Hepatocyte (in vitro differentiated cells): ENCODE measurements at places on chromosomes 11 and 22. TPM values are rescaled to one million over a fixed set of nuclear protein-coding genes. Genes with fewer than 3 reads are reported as not detected.
A peak's percentile ranks its signal among the peaks of the same experiment; 100 is the strongest.

- DNase-seq = no peak
Observed at GRCh38 chr11:123833095-123833494, 26.9 kb upstream of the OR6M1 start.

- DNase-seq = no peak
Observed at GRCh38 chr11:72406540-72407527, 27.5 kb downstream of the CLPB start.

DNA sequence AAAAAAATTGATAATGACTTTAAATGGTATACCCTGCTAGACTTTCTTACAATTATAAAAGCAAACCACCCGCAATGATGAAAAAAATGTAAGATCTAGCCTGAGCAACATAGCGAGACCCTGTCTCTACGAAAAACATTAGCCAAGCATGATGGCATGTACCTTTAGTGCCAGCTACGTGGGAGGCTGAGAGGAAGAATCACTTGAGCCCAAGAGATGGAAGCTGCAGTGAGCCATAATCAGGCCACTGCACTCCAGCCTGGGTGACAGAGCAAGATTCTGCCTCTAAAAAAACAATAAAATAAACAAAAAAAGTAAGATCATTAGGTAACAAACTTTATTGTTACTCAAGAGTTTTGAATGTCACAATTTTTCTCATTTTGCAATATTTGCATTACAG is 39.2 kb downstream of the KMT5B start:
- no peak for DNase-seq

DNA sequence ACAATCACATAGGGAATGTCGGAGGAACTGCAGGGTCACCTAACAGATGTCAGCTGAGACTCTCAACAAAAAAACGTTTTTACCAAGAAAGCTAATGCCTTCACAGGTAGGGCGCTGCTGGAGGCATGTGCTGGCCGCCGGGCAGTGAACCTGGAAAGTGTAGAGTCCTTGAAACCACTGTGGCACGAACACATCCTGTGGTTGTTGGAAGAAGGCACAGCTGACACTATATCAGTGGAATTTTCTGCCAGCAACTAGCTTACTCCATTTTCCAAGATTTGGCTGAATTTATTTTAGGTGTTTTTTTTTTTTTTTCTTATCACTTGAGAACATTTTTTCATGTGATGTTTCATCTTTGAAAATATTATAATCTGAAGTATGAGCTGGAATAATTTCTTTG is 14.2 kb downstream of the TRMU start:
- DNase-seq = no peak

DNA sequence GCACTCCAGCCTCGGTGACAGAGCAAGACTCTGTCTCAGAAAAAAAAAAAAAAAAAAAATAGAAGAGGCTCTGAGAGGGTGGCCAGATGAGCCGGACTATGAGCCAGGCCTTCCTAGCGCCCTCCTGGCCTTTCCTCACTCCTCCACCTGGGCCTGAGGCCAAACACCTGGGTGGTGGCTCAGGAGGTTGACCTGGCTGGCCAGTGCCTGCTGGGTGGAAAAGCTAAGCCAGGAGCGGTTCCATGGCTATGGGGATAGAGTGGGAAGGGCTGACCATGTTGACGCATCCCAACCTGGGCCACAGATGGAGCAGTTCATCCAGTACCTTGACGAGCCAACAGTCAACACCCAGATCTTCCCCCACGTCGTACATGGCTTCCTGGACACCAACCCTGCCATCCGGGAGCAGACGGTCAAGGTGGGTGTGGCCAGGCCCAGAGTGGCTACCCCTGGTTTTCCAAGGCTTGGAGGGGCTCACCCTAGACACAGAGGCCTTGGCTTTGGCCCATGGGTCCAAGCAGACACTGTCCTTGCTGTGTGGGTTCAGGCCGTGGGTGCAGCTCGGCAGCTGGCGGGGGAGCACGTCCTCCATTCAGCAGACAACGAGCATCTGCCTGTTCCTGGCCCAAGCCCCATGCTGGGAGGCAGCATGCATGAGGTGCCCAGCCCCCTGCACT is 7.6 kb downstream of the SCYL1 start:
- no peak for DNase-seq

DNA sequence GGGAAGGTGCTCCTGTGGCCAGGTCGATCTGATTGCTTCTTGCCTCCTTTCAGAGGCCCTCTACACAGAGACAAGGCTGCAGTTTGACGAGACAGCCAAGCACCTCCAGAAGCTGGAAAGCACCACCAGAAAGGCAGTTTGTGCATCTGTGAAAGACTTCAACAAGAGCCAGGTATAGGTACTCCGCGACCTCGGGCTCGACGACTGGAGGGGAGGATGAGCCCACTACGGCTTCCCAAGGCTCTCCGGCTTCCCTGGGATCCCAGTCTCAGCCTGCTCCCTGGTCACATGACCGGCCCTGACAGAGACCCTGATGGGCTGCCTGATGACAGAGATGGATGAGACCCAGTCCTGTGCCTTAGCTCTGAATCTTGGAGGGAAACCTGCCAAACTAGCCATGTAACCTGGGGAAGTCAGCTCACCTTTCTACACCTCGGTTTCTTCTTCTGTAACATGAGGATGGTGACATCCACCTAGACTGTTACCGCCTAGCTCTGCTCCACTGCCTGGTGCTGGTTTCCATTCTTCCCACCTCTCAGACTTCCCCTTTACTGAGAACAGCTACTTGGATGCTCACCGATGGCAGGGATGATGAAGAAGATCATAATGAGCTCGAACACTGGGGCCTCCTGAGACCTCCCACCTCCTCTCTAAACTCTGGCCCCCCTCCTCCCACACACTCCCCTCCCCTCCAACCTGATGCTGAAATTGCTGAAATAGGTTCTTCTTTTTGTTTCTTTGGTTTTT is 8.9 kb downstream of the RIBC2 start:
- DNase-seq = no peak

DNA sequence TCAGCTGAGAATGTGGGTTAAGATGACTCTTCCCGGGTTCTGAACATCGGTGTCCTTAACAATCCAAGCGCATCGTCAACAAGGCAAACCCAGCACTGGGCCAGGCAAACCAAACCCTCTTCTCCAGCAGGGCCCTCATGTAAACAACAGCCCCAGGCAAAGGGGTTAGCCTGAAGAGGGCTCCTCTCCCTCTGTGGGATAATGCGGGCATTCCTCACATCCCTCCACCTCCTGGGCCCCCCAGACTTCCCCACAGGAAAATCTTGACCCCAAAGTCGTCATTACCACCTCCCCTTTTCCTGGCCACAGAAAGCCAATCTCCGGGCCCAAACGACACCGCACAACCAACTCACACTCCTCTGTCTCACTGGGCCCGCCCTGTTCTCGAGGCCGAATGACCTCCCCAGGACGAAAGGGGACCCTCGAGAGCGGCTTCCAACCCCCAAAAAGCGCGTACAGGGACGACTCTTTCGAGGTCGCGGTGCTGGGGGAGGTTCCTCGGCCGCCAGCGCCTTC is 566 bp downstream of the DDB1 start:
- peak; percentile 32 for DNase-seq

DNA sequence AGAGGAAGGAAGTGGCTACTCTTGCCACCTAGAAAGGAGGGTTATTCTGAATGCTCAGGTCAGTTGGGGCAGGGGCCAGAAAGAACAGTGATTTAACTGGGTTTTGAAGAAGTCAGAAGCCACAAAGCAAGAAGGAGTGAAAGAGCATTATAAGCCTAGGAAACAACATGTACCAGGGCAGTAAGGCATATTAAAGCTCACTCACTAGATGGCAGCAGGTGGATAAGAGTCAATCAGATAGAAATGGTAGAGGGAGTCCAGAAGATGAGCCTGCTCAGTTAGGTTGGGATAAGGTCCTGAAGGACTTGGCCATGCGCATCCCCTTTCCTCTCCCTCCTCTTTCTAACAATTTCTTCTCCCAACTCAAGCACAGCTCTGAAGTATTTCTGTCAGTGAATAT is 22.0 kb upstream of the PATE1 start:
- no peak for DNase-seq

DNA sequence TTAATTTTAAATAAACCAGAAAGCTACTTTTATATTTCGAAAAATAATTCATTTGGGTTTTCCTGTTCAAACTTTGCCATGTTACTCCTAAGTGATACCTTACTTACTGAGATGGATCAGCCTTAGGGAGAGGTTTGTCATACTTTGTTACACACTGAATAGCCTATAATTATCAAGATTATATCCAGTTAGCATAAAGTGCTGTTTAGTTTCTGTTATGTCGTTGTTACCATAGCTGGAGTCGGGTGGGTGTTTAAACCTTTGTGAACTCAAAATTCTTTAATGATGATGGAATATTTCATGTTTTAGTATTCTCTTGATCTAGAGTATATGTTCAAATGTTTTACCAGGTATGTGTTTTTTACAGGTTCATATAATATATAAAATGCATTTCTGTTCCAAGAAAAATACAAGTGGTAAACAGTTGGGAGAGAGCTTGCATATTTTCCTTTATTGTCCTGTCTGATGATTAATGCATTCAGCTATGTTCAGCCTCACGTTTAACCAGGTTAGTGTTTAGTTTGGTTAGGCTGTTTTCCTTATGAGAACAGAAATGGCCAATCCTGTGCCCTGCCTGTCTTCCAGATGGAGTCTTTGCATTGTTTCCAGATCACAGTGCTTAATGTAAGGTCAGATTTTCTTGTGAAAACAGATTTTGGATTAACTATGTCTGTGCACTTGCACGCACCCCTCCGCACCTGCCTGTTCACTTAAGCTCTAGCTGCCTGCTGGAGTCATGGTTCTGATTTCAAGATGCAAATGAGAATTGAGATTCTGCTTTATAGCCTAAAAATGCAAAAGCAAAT is 105.6 kb downstream of the ATXN10 start:
- DNase-seq = no peak

GRCh38 chr11:66046901-66047300 is 2.1 kb downstream of the GAL3ST3 start:
- DNase-seq = no peak

GRCh38 chr11:71451596-71452198 is 1.3 kb upstream of the NADSYN1 start:
- DNase-seq = peak; percentile 30

DNA sequence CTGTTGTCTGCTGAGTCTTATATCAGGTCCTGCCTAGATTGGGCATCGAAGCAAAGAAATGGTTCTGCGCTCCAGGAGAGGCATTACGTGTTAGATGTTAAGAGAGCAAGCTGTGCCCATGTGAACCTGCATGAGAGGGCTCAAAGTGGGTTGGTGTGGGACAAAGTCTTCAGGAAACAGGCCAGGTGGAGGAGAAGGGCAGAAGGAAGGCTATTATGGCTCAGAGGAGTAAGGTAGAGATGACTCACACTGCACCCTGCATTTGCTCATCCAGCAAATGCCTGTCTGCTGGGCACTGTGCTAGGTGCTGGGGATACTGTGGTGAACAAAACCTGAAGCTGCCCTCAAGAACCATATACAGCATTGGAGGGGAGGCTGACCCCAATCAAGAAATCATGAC is 5.8 kb downstream of the USP35 start:
- peak; percentile 34 for DNase-seq

- DNase-seq = peak; percentile 82
Observed at GRCh38 chr11:73295241-73295995, 12.7 kb upstream of the ARHGEF17 start.

DNA sequence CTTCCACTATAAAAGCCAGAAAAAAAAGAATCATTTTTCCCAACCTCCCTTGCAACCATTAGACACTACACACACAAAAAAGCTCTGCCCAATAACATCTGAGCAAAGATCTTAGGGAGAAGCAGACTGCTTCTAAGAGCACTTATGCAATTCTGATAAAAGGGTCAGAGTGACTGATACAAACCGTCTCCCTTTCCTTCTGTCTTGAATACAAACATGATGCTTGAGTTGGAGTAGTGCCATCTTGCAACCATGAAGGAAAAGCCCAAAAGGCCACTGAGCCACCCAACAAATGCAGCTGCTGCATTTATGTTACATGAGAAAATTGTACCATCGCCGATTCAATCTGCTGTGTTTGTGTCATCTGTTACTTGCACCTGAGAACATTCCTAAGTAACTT is 47.6 kb upstream of the EED start:
- no peak for DNase-seq

DNA sequence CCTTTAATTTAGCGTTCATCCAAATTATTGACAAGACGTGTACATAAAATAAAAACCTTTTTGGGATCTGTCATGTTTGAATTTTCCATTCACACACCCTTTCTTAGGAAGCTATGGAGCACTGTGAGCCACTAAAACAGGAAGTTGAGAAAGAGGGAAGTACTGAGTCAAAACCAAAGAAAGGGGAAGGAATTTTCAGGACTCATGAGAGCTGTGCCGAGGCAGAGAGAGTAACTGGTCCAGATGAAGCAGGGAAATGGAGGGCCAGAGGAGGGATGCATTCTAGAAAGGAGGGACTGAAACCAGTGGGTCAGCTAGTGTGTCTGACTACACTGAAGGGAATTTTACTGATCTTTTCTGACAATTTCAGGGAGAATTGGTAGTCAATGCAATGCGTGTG is 24.9 kb downstream of the APLP2 start:
- DNase-seq = no peak

DNA sequence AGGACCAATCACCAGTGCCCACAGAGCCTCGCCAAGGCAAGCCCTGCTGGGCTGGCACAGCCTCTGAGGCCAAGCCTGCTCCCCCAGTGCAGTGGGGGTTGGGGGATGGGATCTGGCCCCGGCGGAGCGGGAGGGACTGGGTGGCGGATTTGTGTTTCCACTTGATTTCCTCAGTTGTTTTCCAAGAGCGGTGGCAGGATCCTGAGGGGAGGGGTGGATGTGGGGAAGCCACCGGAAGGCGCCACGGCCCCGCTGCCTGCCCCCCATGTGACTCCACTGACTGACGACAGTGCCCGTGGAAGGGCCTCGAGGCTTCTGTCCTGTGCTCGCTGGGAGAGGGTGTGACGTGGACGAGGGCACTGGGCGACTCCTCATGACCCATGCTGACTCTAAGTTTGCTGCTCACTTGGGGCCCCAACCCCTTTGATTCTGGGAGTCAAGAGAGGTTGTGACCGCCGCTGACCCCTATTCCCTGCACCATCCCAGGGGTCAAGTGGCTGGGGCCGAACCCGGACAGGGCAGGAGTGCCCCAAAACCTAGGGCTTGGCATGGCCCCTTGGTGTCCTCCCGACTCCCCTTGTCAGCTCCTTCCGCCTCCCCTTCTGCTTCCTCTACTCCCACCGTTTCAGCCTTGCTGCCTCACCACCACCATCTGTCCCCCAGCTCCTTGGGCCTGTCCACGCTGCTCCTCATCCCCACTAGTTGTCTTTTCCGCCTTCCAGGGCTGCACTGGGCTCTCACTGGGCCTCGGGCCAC is 23.5 kb upstream of the PICK1 start:
- DNase-seq = no peak

BTBD18 gene
- total RNA-seq = not detected in 2 replicates

RCN1 gene
- 258 and 262 TPM in 2 replicates for total RNA-seq

LRRC56 gene
- total RNA-seq = 0.64 and 1.6 TPM in 2 replicates

GPR83 gene
- total RNA-seq = 0.08 TPM in 1 of 2 replicates, not detected in the other

SCUBE1 gene
- 0.96 and 2.1 TPM in 2 replicates for total RNA-seq

FAM180B gene
- 0.50 TPM in 1 of 2 replicates, not detected in the other for total RNA-seq

RHOD gene
- total RNA-seq = 43.3 and 47.0 TPM in 2 replicates

KLHL35 gene
- total RNA-seq = 0.63 and 0.88 TPM in 2 replicates

LRRC74B gene
- 0.20 TPM in 1 of 2 replicates, not detected in the other for total RNA-seq

CARNS1 gene
- 0.92 and 2.4 TPM in 2 replicates for total RNA-seq

NAV2 gene
- 18.1 and 30.8 TPM in 2 replicates for total RNA-seq

CNTN5 gene
- total RNA-seq = 9.1 and 10.6 TPM in 2 replicates

MTNR1B gene
- 0.16 and 0.30 TPM in 2 replicates for total RNA-seq

RIC8A gene
- total RNA-seq = 75.6 and 115 TPM in 2 replicates

DRICH1 gene
- total RNA-seq = 0.48 TPM in 1 of 2 replicates, not detected in the other

CHRM4 gene
- total RNA-seq = 0.30 and 0.84 TPM in 2 replicates

APOA1 gene
- 4,253 and 4,361 TPM in 2 replicates for total RNA-seq

P4HA3 gene
- 1.3 and 1.4 TPM in 2 replicates for total RNA-seq

PDGFD gene
- total RNA-seq = 25.6 and 29.6 TPM in 2 replicates

NRIP3 gene
- 2.4 and 3.2 TPM in 2 replicates for total RNA-seq

APOL5 gene
- total RNA-seq = not detected in 2 replicates
